ENCODE measurements at places on chromosomes 2 and 18.

GRCh38 chr2:233051241-233052149, 8.6 kb upstream of the INPP5D start:
- DNase-seq, result peak; percentile 30

DNA sequence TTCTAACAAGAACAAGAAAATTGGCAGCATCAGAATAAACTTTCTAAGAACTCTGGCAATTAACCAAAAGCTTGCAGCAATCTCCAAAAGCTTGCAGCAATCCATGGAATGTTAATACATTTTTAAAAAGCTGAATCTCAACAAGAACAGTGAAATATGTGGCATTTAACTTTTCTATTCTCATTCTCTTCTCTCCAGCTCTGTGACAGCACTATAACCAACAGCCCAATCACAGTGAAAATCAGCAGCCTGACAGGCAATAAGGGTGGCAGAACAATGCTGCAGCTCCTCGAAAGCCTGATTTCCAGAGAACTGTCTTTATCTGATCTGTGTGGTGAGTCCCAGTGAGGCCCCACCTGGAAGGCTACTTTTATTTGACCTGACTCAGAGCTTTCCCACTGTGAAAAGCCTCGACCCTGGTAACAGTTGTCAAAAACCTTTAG, 60.0 kb downstream of the TMEM131 start:
- peak; percentile 45 for DNase-seq

DNA sequence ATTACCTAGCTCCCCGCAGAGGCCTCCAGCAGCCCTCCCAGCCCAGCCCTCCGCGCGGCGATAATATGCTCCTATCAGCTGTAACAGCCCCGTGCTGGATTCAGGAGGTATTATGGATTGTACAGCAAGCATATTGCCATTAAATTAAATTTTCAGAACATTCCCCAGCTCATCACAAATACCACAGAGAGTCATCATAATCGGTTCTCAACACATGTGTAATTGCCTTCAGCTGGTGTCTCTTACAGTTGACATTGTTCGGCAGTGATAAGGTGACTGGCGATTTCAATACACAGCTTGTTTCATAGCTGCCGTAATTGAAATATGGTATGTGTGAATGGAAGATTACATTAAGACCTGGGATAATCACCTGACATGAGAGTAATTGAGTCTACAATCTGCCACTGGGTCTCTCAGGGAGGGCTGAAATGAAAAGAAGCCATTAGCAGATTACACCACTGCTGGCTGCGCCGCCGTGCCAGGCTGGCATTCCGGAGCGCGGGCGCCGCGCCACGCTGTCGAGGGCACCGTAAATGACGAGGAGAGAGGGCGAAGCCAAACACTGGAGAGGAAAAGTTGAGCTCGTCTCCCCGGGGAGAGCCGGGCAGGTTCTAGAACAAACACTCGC, 549.4 kb upstream of the SALL3 start:
- DNase-seq, result no peak

GRCh38 chr18:55179425-55179824, 220.2 kb upstream of the CCDC68 start:
- no peak for DNase-seq

DNA sequence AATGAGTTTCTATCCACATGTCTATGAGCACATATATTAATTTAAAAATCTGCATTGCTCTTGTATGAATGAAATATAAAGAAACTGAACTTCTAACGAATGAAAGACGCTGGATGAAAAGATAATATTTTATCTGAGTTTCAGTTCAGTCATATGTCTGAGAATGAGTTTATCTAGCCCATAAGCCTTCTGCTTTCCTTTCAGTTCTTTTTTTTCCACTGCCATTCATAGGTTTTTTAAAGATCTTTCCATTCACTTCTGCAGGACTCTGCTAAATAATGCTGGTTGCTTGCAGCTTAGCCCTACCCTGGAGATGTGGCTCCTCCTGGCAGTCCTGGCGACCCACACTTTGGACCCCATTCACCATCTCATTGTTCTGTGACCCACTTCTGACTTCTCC, 109.0 kb downstream of the BCL2 start:
- no peak for DNase-seq

- no peak for DNase-seq
These were observed 42.6 kb upstream of the DSC1 start for GRCh38 chr18:31205273-31205672.

GRCh38 chr2:39216346-39217191, 27.2 kb downstream of the CDKL4 start:
- no peak for DNase-seq

- no peak for DNase-seq
These were observed 205.5 kb downstream of the RNF152 start for GRCh38 chr18:61687317-61687716.

DNA sequence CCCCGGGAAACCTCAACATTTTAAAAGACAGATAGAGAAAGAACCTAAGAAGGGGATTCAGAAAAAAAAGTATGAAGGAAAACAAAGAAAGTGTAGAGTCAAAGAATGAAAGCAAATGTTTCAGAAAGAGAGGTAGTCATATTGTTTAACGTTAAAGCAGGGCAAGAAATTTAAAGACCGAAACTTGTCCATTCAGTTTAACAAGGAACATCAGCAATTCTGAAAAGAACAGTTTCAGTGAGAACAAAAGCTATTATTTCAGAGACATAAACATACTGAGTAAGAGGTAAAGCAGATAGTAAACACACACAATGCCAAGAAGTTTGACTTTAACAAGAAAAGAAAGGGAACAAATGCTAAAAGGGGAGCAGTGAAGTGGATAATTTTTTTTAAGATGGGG, 41.1 kb downstream of the MBD2 start:
- DNase-seq, result no peak

DNA sequence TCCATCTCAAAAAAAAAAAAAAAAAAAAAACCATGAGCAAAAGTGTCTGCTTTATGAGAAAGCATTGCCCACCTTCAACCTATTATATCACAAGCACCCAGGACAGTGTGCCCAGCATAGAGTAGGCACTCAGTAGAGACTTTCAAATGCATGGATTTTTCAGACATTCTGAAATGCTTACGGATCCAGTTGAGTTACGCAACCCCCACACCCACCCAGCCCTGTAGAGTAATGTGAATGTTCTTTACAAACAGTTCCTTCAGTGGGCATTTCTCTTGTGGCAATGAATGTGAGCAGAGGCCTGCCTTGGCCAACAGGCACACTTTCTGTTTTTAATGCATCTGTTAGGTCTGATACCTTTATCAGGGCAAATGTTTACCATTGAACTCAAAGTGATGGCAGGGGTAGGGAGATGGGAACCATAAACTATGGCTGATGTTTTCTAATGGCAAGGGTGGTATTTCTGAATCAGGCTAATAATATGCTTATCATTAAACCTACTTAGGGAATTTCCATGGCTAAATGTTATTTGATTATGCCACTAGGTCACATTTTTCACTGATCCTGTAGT, 65.0 kb upstream of the RPL31 start:
- DNase-seq, result no peak

DNA sequence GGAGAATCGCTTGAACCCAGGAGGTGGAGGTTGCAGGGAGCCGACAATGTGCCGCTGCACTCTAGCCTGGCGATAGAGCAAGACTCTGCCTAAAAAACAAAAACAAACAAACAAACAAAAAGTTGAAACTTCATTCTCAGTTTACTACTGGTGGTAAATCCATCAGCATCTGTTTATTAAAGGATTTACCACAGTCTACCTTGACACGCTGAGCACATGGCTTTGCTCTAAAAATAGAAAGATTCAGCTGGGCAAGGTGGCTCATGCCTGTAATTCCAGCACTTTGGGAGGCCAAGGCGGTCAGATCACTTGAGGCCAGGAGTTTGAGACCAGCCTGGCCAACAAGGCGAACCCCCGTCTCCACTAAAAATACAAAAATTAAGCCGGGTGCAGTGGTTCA, 201.3 kb downstream of the TGIF1 start:
- DNase-seq, result no peak

DNA sequence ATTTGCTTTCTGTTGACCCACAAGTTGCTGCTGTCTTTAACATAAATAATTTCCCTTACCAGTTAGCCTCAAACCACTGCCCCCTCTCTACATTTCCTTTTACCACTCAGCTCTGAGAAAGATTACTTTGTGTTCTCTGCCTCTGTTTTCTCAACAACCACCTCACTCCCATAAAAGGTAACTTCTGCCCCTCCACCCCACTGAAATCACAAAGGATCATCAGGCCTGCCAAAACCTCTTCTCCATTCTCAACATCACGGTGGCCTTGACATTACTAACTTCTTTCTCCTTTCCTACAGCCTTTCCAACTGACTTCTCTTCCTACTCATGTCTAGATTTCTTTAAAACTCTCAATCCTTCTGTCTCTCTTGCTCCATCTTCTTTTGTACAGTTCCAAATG, 10.1 kb downstream of the ACADL start:
- DNase-seq, result no peak

GRCh38 chr18:52657043-52657805, 317.2 kb downstream of the DCC start:
- no peak for DNase-seq

GRCh38 chr2:97849881-97850528, 136.6 kb downstream of the ZAP70 start:
- no peak for DNase-seq

DNA sequence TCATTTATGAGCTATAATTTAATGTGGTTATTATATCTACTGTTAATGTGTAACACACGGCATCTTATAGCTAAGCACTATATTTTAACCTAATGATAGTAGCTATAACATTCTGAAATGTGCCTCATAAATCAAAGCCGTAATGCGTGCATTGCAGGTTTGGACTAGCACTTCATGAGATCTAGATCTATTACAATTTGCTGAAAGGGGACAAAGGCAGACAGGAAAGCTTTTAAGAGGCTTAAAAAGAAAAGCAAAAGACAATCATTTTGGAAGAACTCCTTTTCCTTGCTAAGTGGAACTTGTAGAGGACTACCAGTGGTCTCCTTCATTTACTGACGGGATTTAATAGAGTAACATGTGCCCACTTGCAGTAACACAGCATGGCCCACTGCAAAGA, 213.1 kb downstream of the NBAS start:
- DNase-seq, result peak; percentile 3

- no peak for DNase-seq
These were observed 1.3 kb downstream of the DUSP28 start for GRCh38 chr2:240561325-240561971.

DNA sequence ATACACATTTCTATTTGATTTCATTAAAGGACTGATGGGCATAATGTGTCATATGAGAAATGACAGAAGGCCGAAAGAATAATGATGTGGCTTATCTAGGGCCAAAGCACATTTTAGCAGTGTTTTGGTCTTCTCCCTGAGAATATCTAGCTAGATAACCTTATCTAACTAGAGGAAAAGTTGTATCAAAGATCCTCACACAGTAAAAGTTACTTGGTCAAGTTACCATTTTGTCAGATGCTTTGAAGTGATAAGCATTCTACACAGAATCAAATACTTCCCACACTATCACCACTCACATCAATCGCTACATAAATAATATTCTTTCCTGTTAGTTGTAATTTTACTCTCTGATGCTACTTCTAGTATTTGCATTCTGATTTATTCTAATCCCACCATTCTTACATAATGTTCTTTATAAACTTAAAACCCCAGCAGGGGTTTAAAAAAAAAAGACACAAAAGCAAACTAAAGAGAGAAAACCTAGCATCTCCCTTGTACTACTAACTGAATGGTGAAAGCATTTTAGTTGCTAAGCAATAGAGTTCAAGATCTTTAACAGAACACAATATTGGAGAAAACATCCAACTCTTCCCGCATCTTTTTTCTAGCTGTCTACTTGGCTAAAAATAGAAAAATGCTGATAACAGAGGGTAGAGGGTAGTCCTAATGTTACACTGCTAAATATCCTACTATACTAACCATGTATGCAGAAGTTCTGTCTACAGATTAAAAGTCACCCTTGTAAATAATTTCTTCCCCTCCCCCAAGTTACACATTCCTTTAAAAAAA, 8.0 kb downstream of the XPO1 start:
- no peak for DNase-seq

DNA sequence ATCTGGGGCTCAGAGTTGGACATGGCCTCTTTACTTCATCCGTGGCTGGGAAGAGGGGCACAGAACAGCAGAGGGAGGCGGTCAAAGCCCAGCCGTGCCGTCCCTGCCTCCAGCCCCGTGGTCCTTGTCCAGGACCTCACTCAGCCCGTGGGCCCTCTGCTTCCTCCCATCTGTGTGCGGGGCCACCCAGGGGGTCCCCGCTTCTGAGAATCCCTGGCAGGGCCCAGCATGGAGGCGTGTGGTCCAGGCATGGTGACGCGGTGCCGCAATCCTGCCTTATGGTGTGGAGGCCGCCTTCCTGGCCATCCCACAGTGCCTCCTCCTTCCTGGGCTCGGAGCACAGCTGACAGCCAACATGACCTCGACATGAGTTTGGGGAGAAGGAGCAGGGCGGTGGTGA, 232.6 kb downstream of the FAM210A start:
- DNase-seq, result no peak

DNA sequence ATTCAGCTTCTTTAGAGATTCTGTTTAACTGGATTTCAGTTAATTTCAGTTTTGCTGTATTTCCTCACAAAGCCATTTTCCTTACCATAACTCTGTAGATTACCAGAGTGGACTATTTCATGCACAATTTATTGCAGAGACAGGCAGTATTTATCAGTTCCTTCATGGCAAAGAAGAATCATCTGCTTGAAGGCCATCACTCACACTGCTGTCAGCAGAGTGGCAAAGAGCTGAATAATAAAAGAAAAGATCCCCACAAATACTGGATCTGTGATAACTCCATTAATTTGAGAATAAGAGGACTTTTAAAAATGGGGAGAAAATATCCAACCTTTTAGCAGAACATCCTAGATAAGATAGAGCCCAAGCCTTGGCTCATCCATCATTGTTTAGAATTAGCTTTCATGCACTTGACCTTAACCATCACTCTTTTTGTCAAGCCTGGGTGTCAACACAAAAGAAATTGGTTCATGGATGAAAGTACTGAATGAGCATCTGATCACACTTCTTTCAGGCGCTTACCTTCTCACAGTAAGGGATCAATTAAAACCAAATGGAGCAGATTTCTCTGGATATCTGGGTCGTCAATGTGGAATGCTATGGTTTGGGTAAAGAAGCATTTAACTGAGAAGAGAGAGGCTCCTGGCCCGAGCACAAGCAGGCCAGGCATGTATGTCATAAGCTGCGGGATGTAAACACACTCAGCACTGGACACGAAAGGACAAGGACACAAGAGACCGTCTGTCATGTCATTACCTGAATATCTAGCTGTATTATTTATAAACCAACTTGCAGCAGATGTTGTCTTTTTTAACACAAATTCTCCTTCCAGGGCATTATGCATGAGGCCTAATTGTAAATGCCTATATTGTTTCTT, 376.2 kb downstream of the ZNF521 start:
- no peak for DNase-seq

DNA sequence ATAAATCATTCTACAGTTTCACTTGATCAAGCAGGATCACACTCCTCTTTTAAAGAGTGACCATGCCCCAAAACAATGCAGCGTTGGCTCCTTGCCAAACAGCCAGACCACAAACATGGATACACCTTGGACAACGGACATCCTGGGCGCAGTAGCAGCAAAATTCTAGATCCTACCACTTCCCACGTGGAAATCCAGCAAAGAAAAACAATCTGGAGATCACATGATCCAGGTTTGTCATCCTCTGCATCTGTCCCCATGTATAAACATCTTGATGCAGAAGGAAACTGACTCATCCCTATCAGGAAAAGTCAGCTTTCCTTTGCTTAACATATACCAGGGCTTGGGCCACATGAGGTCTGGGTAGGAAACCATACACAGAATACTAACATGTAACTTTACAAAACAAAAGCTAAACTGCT, 53.1 kb downstream of the ZNF521 start:
- no peak for DNase-seq

GRCh38 chr2:159450180-159450579, 163.7 kb upstream of the WDSUB1 start:
- DNase-seq, result peak; percentile 33

- peak; percentile 59 for DNase-seq
These were observed 114.8 kb upstream of the PKDCC start for GRCh38 chr2:41933046-41933420.
